Stimulated activated CD4-positive, alpha-beta T cell treated with anti-CD3 and anti-CD28 coated beads, Interleukin-15, amount 100 ng/mL, for 1 hour (primary cell): ENCODE measurements at places on chromosomes 4 and X.

DNA sequence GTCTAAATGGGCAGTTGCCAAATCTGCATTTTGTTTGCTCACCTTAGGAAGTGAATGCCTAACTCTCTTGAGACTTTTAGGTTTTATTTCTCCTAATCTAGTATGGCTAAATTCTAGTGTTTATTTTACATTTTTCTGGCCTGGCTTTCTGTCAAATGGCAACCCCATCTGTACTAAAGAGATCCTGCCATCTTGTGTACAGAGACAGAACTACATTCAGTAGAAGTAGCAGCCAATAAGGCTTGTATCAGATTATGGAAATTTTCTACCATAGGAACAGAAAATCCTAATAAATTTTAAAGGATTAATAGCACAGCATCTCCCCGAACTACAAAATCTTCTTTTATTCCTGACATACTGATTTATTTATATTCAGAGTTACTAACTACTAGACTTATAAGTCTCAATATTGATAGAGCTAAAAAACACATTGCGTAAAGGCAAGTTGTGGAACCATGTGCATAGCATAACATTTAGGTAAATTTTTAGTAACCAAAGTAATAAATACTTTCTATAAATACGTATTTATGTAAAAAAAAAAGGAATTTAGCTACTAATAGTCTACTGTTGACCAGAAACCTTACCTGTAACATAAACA lies 45.5 kb downstream of the TMEM144 start:
- no peak for DNase-seq

DNA sequence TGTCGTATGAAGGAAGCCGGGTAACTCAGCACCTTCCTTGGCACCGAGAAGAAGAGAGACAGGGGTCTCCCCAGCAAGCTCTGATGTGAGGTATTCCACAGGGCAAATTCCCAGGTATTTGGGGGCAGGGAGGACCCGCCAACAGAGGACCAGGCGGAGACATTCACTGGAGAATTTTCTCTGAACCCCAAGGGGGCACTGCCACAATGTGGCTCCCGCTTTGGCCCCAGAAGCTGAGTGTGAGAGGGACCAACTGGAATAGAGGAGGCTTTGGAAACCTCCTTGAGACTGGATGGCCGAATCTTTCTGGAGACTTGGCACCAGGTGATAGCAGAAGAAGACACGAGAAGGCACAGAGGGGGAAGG lies 735 bp upstream of the GABRE start:
- no peak for DNase-seq

DNA sequence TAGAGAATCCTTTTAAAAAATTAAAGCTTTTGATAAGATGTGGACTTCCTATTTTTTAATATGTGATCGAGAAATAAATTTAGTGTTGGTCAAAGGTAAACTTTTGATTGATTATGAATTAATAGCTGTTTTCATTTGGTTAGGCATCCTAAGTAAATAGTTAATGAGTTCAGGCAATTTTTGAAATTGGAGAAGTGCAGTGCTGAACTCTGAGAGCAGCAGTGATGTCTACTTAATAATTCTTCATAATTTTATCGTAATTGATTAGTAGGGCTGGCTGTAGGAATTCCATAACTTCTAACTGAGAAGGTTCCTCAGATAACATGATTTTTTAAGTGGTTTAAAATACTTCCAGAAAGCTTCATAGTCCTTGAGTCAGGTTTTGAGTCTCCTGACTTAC lies 1.5 kb downstream of the MND1 start:
- no peak for DNase-seq

DNA sequence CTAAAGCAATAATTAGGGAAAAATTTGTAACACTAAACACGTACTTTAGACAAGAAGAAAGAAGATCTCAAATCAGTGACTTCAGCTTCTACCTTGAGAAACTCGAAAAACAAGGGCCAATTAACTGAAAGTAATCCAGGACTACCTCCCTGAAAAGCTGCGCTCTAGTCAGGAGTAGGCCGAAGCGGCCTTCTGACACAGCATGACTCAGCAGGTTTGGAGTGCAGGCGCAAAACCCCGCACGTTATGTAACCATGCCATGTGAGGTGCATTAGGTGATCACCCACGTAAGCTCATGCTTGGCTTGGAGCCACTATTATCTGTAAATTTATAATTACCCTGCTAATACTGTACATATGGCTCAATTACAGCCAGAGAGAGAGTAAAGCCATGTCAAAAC lies 52.8 kb upstream of the CCDC149 start:
- DNase-seq = no peak

GRCh38 chr4:136650541-136651277 lies 881.6 kb downstream of the PCDH18 start:
- no peak for DNase-seq

- DNase-seq = no peak
Observed at GRCh38 chr4:25993395-25994185, 79.6 kb downstream of the SMIM20 start.
